ENCODE measurements at places on chromosomes 5 and 9.
A peak's percentile ranks its signal among the peaks of the same experiment; 100 is the strongest.

GRCh38 chr5:13569090-13569715 is 375.3 kb downstream of the DNAH5 start:
- DNase-seq = no peak

GRCh38 chr9:92897323-92897722 is 19.5 kb upstream of the ZNF484 start:
- DNase-seq = no peak

- no peak for DNase-seq
These were observed 9.9 kb upstream of the OSMR start for GRCh38 chr5:38835887-38836286.

DNA sequence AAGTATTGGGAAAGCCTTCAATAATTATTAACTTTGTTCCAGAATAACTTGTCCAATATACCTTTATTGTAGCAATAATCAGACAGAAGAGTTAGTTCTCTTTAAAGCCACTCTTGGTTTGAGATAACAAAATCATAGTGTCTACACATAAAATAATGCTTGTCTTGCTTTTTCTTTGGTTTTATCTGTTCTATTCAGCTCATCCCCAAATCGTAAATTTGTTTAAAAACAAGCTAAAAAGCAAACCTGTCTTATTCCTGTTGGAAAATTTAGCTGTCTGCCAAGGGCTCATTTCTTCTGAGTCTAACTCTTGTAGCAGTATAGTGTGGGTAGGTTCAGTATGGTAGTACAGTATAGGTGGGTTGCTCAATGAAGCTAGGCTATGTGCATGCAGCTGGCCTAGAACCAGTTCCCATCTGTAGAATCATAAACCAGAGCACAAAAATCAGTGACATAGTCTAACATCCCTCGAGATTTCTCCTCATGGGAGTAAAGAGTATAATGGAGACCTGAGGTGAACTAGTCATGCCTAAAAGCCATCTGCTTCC is 17.9 kb upstream of the APBA1 start:
- DNase-seq = no peak

GRCh38 chr9:116042321-116042720 is 111.3 kb upstream of the PAPPA start:
- no peak for DNase-seq

DNA sequence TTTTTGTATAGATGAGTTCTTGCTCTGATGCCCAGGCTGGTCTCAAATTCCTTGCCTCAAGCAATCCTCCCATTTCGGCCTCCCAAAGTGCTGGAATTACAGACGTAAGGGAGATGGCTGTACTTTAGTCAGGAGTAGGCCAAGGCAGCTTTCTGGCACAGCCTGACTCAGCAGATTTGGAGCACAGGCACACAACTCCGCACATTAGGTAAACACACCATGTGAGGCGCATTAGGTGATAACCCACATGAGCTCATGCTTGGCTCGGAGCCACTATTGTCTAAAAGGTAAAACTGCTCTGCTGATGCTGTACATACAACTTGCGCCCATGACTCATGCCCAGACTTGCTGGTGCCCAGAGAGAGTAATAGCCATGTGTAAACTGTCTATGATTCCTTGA is 1157.9 kb downstream of the TAF11L14 start:
- DNase-seq = no peak

GRCh38 chr5:78519198-78519941 is 129.2 kb downstream of the LHFPL2 start:
- DNase-seq = no peak

DNA sequence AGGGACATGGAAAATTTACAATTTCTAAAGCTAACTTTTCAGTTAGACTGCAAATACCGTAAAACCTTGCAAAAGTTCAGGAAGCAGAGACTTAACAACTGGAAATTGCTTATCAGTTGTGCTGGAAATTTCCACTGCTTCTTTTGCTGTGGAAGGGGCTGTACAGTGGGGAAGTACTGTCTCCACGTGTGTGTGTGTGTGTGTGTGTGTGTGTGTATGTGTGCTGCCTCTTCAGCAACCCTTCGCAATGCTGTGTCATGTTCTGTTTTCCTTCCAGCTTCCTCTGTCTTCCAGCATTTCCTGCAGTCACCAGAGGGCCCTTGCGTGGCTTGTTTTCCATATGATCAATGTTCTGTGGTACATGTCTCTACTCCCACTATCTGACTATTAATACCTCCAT is 87.5 kb upstream of the RANBP3L start:
- peak; percentile 18 for DNase-seq

DNA sequence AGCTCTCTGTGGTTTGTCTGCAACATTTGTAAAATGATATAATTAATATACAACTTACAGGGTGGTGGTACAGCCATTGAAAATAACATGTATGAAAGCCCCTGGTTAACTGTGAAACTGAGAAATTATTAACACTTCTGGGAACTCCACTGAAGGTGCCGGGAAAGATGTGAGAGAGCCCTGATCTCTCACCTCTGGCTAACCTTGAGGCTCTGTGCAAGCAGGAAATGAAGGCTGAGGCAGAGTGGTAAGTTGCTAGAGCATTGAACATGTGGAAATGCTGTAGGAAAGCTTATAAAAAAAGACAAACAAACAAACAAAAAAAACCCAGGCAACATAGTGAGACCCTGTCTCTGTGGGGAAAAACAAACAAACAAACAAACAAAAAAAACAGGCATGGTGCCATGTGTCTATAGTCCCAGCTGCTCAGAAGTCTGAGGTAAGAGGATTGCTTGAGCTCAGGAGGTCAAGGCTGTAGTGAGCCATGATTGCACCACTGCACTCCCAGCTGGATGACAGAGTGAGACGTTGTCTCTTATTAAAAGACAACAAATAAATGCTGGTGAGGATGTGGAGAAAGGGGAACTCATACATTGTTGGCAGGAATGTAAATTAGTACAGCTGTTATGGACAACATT is 7.5 kb downstream of the CATSPER3 start:
- DNase-seq = no peak

DNA sequence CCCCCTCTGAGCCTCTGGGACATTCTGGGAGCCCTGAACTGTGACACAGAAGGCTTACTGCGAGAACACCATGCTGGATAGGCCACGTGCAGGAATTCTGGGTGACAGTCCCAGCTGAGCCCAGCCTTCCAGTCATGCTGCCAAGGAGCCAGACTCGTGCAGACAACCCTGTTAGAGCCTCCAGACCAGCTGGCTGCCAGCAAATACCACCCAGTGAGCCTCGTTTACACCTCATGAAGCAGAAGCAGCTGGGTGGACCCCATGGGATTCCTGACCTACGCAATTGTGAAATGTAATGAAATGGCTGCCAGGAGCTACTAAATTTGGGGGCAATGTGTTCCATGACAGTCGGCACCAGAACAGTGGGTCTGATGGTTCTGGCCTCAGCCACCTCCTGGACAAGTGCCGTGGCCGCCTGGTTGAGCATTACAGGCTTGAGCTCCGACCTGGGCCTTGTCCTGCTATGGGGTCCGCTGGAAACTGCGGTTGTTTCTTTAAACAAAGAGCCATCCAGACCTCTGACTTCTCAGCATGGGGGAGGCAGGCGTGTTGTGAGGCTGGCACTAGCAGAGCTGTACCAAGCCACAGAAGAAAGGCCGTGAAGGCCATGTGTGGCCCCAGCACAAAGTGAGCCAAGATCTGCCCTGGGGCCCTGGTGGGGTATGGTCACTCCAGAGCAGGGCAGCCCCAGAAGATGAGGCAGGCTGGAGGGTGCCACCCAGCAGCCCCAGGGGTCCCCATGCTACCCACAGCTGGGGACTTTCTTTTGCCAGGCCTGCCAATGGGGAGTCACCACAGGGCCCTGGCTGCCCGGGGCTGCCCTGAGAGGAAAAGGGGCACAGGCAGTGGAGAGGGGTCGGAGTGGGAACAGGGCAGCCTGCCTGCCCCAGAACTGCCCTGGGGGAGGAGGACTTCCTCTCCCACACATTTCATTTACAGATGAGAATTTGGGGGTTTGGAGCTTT is 19.3 kb upstream of the RXRA start:
- no peak for DNase-seq

- no peak for DNase-seq
These were observed 26.8 kb upstream of the NAA35 start for GRCh38 chr9:85914108-85914507.

DNA sequence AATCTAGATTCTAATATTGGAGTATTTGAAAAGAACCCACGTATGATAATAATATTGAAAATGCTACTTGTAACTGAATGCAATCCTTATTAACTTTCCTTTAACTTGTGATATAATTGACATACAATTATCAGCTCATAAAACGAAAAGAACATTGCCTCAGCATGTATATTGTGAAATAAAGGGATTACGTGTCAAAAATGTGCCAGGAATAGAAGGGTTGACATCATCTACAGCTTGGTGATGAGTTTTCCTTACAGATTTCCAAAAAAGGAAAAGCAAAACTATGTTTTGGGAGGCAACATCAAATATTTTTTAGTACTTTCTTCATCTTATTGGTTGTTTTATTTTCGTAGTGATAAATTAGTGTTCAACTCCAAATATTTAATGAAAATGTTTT is 266.0 kb upstream of the PTGER4 start:
- DNase-seq = no peak

DNA sequence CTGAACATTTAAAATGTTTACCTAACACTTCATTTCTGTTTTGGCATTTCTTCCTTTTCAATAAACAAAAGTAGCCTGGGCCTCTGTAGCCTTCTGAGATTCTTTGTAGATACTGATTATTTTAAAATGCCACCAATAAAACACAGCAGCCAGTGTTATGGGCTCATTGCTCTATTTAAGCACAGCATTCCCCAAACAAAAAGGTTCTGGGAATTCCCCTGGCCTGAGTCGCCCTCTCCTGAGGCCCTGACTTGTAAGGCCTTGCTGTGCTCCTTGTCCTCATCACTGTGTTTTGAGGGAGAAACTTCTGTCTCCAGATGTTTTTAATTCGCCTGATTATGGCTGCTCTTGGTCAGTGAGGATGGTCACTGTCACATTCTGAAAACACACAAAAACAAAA is 33.0 kb upstream of the CTXN3 start:
- DNase-seq = no peak

DNA sequence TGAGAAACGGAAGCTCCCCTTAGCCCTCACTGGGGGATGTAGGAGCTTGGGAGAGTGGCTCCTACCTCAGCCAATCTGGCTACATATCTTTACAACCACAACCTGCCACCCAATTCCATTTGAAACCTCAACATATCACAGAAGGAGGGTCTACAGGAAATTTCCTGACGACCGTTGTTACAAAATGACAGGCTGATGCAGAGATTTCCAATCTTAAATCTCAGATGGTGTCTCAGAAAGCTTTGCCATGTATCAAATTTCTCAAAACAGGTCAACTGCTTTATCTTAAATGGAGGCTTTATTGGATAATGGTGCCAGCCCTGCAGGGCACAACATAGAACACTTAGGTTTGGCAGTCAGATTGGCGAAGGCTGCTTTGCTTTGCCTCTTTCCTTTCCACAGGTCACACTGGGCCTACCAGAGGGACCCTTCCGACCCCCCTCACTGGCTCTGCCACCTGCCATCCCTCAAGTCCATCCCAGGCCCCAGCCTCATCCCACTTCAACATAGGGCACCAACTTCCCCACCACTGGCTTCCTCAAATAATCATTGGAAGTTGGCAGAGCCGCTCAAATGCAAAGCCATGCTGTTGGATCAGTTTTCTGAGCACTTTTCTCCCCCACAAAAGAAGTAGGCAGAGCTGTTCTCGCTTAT is 11.1 kb upstream of the SPATA31E1 start:
- DNase-seq = no peak

DNA sequence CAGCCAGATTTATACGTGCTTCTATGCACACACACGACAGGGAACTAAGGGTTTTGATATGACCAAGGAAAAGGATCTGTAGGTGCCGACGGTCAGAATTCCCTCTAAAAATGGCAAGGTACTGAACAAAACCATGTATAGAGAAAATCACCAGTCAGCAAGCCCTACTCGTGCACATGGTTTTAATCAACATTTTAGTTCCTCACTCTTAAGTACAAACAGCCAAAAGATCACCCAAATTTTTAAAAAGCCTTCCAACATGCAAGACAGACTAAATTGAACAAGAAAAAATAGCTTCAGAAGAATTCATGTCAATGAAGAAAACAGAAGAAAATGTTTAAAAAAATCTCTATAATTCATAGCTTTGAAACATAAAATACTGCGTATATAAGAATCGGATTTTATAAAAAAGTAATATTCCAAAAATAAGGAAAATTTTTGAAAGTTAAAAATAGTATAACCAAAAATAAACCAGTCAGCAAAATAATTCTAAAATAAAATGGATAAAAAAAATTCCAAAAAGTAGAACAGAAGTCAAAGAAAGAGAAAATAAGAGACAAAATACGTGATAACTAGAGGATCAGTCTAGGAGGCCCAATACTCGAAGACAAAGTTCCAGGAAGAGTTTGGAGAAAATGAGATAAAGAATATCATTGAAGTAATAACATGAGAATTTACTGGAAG is 43.0 kb upstream of the KCNV2 start:
- DNase-seq = no peak

- no peak for DNase-seq
These were observed 123.2 kb downstream of the SNCAIP start for GRCh38 chr5:122435234-122435633.

DNA sequence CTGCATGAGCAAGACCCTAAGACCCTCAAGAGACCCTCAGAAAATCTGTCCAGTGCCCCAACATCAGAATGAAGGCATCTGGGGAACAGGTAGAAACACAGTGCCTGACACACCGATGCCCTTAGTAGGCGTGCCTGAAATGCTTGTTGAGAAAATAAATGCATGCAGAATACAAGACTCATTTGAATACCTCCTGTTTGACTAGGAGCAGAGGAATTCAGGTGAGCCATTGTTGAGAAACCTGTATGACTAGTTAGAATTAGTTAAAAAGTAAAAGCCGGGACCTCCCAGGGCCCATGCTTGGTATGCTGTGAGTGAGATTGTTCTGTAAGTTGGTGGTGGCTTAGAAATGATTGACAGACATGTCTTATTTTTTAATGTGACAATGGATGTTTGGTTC is 55.0 kb downstream of the WWC1 start:
- no peak for DNase-seq

DNA sequence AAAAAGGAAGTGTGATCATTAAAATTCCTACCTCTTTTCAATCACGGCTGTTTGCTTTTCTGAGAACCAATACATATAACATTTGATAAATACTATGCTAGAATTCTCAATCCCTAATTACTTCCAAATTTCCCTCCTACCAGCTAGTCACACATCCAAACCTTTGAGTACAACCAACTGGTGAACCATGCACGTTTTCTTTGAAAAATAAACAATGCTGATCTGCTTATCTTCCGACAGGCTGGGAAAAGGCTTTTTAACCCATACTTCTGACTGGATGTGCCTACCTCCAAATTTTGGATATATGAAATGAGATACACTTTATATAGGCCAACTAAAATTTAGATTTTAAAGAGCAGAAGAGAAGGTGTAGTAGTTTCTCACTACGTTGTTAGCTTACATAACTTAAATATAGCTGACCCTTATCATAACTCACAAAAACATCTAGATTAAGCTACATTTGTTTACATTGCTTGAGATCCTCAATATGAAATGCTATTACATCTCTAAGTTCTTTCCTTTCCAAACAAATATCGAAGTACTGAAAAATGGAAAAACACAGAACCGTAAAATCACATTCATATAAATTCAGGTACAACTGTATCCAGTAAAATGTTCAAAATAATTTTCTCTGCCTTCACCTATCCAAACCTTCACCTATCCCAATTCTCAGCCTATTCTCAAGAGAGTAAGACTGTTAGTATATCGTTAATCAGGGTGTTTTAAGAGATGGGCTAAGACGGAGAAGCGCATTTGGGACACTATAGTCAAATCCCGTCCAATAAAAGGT is 2.1 kb downstream of the NR3C1 start:
- no peak for DNase-seq
